Posterior vena cava (tissue), 2 donors: ENCODE measurements at places on chromosomes 16 and 17.
A peak's percentile ranks its signal among the peaks of the same experiment; 100 is the strongest.

DNA sequence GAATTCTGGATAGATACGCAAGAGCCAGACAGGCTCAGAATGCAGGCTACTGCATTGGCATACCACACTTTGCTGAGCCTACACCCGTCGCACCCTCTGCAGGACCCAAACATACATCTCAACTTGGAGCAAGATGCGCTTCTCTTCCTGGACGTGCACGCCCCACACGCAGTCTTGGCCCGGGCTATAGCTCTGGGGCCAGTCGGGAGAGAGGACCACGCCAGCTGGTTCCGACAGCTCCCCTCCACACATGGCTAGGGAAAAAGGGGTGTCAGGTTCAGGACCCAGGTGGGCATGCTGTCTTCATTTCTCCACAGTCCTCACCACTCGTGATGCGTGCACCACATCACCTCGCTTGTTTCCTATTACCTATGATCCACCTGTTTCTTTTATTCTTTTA is 15.1 kb upstream of the CDIPT start:
- no peak for DNase-seq

DNA sequence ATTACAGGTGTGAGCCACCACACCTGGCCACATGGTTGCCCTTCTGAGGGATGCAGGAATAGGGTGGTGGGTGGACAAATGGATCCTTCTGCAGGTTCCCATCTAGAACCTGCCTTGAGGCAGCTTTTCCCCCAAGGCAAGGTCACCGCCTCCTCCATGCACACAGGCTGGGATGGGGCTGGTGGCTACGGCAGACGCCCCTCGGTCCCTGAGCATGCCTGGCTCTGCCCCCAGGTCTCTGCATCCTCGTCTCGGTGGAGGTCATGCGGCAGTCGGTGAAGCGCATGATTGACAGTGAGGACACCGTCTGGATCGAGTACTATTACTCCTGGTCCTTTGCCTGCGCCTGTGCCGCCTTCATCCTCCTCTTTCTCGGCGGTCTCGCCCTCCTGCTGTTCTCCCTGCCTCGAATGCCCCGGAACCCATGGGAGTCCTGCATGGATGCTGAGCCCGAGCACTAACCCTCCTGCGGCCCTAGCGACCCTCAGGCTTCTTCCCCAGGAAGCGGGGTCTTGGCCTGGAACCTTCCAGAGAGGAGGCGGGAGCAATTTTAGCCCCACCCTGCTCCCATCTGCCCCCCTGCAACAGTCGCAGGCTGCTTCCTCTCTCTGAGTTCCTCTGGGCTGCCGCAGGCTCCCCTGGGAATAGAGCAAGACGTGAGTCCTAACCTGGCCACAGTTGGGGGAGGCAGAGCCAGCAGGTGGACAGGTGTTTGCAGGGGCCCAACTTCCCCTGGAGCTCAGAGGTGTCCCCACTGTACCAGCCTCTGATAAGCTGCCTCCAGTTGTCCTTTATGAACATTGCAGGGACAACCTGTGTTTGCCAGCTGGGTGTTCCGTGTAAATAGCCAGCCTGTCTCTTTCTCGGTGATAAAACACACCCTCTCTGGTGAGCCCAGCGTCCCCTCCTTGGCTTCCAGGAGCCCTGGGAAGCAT is 11.7 kb downstream of the CACNG1 start:
- no peak for DNase-seq

DNA sequence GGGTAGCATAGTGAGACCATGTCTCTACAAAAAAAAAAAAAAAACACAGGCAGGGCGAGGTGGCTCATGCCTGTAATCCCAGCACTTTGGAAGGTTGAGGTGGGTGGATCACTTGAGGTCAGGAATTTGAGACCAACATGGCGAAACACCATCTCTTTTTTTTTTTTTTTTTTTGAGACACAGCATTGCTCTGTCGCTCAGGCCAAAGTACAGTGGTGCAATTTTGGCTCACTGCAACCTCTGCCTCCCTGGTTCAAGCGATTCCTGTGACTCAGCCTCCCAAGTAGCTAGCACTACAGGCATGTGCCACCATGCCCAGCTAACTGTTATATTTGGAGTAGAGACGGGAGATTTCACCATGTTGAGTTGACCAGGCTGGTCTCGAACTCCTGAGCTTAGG is 5.1 kb downstream of the RAMP2 start:
- no peak for DNase-seq

DNA sequence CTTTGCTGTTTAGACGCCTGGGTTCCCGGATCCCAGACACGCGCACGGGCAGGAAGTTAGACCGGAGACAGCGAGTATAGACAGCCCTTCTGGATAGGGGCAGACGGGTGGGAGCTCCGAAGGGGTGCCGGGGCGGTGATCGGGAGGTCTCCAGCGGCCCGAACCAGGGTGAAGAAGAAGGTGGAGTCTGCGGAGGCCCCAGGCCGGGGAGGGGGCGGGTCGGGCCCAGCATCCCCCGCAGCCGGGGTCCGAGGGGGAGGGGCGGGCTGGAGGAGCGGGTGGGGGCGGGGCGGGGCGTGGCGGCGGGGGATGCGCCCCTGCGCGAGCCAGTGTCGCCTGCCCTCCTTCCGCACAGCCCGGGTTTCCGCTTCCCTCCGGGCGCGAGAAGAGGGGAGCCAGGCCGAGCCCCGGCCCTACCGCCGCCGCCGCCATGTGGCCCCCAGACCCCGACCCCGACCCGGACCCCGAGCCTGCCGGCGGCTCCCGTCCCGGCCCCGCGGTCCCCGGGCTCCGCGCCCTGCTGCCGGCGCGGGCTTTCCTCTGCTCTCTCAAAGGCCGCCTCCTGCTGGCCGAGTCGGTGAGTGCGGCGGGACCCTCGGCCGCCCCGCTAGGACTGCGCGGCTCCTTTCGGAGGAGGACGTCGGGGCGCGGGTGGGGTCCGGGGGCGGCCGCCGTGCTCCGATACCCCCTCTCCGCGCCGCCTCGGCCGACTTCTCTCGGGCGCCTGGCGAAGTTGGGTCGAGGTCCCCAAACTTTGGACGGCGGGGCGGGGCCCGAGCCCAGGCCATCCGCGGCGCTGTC is at the start of gene CMTM3:
Gene CMTM3 (plus strand): TSS at position 329 of the 801 bp plus-strand sequence. CDS start 102 bp downstream, at position 431.
- peak; percentile 91 for DNase-seq

GRCh38 chr16:9706217-9706836 is 475.9 kb downstream of the GRIN2A start:
- DNase-seq = no peak

GRCh38 chr17:51046514-51047384 is 73.9 kb downstream of the SPAG9 start:
- no peak for DNase-seq

DNA sequence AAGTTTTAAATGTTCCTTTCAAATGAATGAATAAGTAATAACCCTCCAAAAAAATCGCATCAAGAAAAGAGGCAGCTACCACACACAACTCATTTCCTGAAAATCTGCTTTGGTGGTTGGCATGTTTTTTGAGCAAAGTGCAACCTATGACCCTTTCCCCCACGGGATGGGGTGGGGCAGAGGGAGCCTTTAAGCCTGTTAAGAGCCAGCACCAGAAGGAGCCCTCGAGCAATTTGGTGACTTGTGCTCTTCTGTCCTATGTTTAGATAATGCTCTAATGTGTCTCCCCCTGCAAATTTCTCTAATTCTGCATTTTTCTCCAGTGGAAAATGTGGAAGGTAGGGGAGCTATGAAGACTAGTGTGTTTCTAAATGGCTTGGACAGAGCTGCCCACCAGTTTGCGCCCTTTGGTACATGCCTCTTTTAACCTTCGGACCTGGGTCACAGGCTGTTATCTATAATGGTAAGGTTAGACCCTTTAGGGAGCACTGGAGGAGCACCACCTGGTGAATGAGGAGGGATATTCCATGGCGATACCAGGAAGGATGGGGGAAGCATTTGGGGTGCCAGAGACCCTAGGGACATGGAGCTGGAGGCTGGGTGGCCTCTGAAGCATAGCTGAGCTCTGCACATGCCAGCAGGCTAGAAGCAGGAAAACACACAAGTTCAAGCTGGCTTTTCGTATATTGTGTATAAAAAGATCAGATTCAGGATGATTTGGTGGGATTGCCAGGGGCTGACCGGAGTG is 1.6 kb downstream of the PYCARD start:
- DNase-seq = peak; percentile 58

DNA sequence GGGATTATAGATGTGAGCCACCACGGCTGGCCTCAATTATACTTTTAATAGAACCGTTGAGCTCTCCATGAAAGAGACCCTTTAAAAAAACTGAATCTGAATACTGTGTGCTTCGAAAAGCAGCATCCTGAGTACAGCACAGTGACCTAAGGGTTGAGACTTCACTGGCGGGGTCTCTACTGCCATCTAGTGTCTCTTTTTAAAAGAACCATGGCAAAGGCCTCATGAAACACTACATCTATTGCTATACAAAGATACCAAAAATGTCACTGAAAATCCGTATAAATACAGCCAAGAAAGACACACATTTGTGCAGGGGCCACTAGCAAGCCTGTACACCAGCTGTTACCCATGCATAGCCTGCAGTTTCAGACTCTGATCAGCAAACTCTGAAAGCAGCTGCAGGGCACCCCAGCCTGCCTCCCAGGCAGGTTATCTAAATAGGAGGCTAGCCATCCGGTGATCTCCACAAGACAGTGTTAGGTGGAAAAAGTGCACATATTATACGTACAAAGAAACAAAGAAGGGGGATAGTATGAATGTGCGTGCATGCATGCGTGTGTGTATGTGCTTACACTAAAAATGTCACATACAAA is 35.3 kb downstream of the NPLOC4 start:
- no peak for DNase-seq

DNA sequence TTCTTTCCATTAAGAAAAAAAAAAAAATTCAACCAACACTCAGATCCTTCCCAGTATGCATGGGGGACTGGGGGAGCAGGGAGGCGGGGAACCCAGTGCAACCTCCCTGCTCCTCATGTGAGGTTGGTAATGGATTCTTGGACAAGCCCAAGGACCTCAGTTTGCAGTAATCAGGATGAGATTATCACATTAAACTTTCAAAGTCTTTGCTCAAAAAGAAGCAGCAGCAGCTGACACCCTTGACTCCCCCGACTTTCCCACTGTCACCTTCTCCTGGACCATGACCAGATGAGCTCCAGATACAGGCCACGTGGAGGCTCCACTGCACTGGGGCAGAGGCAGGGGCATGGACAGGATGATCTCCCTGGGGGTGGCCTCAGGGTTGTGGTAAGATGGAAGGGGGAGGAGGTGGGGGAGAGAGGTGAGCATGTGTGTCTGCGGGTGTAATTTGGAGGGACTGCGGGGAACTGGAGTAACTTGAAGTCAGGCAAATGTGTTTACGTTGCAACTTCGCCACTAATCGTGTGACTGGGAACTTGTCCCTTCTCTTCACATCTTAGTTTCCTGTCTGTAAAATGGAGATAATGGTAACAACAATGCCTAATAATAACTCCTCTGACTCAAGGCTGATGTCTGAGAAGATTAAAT is 19.8 kb downstream of the ZNF385C start:
- no peak for DNase-seq

GRCh38 chr17:39643271-39643670 is 6.3 kb downstream of the STARD3 start:
- DNase-seq = no peak

DNA sequence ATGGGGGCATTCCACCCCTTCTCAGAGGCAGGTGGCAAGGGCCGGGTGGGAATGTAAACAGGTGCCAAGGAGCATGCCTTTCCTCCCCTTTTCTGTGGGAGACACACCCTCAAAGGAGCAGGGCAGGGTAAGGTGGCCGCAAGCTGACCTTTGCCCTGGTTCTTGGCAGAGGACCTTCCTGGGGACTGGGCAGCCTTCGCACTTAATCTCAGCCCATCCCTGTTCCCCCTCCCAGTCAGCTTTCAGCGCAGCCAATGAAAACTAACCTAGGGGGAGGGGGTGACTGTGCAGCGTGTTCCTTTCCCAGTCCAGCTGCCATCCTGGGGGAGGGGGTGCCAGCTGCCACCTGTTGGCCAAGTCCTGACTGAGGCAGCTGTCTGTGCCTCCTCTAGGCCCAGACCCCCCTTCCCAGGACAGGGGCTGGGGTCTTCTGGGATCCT is 2.8 kb downstream of the TRAF4 start:
- peak; percentile 30 for DNase-seq

DNA sequence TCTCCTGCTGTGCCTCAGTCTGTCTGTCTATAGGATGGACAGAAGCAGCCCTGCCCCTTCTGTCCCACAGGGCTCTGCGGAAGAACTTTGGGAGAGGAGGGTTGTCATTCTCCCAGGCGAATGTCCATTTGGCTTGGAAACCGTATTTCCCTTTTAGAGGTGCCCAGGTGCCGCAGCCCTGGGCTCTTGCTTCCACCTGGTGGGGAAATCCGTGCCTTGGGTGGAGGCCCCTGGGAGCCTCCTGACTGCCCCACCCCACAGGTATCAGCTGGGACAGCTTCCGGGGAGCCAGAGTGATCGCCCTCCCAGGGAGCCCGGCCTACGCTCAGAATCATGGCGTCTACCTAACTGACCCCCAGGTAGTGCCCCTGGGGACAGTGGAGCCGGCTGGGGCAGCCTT is 12.7 kb downstream of the FCSK start:
- no peak for DNase-seq

GRCh38 chr17:40457964-40458791 is 14.9 kb downstream of the IGFBP4 start:
- no peak for DNase-seq

GRCh38 chr16:10297341-10298006 is 88.4 kb upstream of the ATF7IP2 start:
- DNase-seq = no peak

DNA sequence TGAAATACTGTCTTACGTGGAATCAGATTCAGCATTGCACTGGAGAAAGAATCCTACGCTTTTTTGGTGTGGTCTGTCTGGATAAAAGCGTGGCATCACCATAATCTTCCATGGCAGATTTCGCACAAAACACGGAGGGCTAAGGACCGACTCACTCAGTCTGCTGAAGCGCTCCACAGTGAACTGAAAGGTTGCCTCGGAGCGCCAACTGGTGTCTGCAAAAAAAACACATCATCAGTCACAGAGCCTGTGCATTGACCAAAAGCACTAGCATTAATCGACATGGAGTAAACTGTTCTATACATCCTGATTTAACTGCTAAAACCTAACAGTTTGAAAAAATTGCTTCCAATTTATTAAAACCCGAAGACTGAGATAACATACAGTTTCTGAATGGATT is 40.5 kb downstream of the USP7 start:
- no peak for DNase-seq

GRCh38 chr17:60598001-60598736 is 1.8 kb upstream of the PPM1D start:
- DNase-seq = no peak

DNA sequence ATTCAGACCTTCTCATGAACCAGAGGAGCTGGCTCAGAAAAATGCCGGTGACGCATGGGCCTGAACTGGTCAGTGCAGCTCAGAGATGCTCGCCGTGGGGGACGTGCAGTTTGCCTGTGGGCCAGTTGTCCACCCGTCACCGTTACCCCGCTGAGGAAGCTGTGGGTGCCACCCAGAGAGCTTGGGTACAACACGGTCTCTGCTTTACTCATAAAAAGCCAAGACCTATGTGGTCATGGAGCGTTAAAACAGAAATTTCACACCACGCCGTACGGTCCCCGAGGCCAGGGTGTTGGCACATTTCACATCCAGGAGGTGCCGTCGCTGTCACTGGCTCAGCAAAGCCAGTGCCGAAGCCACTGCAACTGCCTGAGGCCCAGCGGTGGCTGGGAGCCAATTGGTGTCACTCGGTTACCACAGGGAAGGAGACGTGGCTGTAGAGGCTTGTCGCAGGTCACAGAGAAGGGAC is 120.9 kb downstream of the METRNL start:
- peak; percentile 94 for DNase-seq

- DNase-seq = no peak
Measured at GRCh38 chr16:85569615-85570212, 43.4 kb upstream of the GSE1 start.
